Stimulated activated CD8-positive, alpha-beta memory T cell treated with anti-CD3 and anti-CD28 coated beads, Interleukin-7, amount 100 ng/mL, for 48 hours (primary cell): ENCODE measurements at places on chromosomes 2 and 18.

- no peak for DNase-seq
Observed at GRCh38 chr18:28045880-28046279, 131.1 kb downstream of the CDH2 start.

- no peak for DNase-seq
Observed at GRCh38 chr2:153232464-153232863, 246.1 kb downstream of the RPRM start.

- DNase-seq: no peak
Observed at GRCh38 chr18:3623769-3624545, 174.0 kb downstream of the TGIF1 start.

GRCh38 chr2:124478761-124479160 is 453.7 kb downstream of the CNTNAP5 start:
- no peak for DNase-seq

DNA sequence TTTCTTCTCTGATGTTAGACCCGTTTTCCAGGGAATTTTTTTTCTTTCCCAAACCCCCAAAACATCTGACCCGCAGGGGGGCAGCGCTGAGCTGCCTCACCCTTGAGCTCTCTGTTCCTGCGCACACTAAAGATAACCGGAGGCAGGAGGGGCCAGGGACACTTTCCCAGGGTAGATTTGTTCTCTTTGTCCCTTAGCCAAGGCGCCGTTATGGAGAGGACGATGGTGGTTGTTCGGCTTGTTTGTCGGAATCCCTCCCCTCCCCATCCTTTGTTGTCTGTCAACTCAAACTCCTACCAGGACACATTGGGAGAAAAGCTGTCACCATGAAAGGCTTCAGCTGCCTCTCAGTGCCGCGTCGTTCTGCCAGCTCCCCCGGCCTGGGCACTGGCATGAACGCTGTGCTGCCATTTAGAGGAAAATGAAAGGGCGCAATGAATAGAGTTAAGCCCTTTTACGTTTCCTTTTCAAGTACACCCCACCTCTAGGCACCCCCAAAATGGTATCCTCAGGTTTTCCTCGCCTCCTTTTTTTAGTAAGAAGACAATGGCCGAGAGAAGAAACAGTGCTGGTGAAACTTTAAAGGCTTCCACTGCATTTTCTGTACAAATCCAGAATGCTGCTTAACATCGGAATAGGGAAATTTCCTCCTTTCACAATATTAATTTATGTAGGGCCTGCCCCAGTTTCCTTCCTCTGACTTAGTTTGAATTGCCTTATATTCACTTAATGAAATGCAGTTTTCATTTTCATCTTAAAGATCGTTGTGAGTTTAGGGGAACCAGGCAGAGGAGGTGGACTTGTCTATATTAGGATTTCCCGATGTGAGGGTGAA is 62.1 kb downstream of the RND3 start:
- DNase-seq: no peak

DNA sequence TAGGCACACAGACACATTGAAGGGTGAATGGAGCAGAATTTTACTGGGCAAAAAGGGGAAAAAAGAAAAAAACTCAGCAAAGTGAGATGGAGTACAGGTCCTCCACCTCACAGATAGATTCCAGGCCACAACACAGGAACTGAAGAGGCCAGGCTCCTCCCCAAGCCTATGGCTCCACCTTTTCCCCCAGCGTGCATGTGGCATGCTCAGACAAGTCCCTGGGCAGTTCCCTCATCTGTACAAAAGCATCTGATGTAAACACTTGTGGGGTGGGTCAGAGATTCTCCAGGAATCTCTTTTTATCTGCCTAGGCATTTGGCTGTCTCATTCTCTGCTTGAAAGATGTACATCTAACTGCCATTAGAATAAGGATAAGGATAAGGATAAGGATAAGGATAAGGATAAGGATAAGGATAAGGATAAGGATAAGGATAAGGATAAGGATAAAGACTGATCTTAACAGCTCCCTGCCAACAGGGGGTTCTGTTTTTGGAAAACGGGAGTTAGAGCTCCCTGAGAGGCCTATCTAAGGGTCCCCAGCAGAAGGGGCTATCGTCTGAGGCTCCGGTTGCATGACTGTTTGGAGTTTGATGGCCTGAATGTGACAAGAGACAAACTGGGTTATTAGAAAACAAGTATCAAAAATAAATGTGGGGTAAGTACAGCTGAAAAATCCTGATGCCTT is 17.2 kb upstream of the ASXL3 start:
- DNase-seq: no peak

DNA sequence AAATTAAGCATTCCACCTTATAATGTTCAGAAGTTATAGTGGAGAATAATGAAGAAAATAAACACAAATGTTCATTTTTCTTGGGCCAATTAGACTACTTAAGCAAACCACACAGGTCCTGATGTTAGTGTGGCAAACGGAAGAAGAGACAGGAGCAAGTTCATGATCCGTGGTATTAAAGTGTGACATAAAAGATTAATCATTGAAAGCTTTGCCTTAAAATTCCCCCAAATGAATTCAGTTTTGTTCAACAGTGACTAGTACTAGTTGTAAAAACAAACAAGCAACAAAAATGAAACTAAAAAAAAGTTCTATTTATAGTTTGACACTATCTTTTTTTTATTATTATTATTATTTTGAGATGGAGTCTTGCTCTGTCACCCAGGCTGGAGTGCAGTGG is 73.7 kb downstream of the RFTN2 start:
- DNase-seq: no peak

GRCh38 chr2:1769703-1770422 is 25.5 kb upstream of the PXDN start:
- DNase-seq: no peak

GRCh38 chr2:142688856-142689605 is 188.4 kb upstream of the KYNU start:
- DNase-seq: no peak

- no peak for DNase-seq
Observed at GRCh38 chr2:112634153-112634873, 11.4 kb upstream of the SLC20A1 start.

- DNase-seq: no peak
Observed at GRCh38 chr2:70115646-70116442, 28.6 kb downstream of the PCBP1 start.

DNA sequence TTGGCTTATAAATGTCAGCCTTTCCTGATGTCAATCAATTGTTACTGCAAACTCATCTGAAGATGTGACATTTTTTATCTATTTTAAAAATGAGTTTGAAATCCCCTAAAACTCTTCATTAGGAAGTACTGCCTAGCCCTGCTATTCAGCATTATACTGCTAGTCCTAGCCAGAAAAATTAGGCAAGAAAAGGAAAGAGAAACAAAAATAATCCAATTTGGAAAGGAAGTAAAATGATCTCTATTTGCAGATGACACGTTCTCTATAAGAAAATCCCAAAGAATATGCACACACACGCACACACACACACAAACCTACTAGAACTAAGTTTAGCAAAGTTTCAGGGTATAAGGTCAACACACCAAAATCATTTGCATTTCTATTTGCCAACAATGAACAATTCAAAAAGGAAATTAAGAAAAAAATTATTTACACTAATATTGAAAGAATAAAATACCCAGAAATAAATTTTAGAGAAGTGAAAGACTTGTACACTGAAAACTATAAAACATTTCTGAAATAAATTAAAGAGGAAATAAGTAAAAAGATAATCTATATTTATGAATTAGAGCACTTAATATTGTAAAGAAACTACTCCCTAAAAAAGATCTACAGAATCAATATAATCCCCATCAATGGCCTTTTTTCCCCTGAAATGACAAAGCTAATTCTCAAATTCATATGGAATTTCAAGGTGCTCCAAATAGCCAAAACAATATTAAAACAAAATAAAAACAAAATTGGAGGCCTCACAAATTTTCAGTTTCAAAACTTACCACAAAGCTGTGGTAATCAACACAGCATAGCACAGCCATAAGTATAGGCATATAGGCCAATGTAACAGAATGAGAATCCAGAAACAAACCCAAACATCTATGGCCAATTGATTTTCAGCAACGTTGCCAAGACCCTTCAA is 433.7 kb upstream of the TRIB2 start:
- no peak for DNase-seq

DNA sequence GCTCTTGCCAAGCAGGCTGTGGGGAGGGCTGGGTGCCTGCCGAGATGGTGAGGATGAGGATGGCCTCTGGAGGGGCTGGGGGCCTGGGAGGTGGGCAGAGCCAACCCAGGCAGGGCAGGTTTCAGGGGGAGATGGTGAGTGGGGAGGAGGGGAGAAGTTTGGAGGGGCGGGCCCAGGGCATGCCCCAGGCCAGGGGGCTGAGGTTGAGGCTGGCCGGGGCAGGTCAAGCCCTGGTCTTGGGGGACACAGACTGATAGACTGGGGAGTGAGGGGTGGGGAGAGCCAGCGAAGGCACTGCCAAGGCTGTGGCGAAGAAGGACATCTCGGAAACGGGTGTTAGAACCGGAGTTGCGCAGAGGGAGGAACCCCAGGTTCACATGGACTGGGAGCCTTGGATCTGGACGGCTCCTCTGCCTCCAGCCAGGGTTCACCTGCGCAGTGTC is 12.6 kb downstream of the CAPN10 start:
- no peak for DNase-seq

DNA sequence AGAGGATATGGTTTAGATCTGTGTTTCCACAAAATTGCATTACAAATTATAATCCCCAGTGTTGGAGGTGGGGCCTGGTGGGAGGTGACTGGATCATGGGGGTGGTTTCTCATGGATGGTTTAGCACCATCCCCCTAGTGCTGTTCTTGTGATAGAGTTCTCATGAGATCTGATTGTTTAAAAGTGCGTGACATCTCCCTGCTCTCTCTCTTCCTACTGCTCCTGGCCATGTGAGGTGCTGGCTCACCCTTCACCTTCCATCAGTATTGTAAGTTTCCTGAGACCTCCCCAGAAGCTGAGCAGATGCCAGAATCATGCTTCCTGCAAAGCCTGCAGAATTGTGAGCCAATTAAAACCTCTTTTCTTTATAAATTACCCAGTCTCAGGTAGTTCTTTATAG is 33.1 kb downstream of the LHCGR start:
- no peak for DNase-seq

GRCh38 chr2:239514754-239515530 is 114.1 kb upstream of the HDAC4 start:
- DNase-seq: no peak

DNA sequence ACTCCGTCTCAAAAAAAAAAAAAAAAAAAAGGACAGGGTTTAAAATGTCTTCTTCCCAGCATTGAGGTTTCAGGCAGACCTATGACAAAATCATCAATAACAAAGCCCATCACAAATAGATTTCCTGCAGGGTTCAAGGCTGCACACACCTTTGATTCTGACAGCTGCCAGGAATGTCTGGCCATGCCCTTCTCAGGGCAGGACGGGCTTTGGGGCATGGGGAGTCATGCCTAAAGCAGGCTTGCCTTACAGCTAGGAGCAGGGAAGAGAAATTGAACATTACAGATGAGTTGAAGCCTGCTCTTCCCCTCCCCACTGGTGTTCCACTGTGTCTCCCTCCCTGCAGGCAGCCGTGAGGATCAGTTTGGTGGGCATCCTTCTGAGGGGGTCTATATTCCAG is 3.7 kb downstream of the PRELID3A start:
- DNase-seq: no peak

DNA sequence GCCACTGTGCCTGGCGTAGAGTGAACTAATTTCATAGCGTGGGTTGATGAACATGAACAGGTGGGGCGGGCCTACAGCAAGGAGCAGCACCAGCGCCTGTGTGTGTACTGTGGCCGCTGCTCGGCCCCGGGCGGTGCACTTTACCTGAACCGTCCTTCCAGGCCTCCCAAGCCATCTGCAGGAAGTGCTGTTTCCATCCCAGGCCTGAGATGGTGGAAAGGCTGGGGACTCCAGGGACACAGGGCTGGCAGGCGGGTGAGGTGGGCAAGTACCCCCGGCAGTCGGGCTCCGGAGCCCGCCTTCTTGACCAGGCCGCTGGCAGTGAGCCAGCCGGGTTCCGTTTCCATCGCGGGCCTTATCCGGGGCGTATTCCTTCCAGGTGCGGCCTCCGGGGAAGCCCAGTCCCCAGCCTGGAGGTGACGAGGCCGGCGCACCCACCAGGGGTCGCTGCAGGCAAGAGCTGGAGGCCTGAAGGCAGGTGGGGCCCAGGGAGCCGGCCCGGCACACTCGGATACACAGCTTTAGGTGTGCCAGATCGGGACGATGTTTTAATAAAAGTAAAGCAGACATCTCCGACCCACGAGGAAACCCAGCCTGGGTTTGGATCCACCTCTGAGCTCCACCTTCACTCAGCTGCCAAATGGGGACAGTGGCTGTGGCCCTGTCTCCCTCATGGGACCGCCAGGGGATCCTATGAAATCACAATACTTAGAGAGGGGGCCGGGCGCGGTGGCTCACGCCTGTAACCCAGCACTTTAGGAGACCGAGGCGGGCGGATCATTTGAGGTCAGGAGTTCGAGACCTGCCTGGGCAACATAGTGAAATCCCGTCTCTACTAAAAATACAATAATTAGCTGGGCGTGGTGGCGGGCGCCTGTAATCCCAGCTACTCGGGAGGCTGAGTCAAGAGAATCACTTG is 22.7 kb upstream of the PDIA6 start:
- DNase-seq: peak; percentile 68

DNA sequence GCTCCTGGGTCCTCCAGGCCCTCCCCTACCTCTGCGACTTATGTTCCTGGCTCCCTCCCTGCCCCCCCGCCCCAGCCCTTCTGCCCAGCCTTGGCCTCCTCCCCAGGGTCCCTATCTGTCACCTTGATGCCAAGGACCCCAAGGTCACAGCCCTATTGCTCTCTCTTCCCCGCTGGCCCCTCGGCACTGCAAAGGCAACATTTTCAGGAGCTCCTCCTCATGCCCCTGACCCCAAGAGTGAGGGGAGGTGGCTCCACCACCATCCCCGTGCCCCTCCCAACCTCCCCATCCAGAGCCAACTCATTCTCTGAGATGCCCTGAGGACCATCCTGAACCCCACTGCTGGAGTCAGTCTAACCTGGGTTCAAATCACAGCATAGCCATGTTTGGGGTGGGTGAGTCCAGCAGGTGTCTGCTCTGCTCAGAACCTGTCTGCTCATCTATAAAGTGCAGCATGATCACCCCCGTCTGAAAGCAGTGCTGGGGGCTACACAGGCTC is 11.7 kb downstream of the LIMS2 start:
- DNase-seq: no peak
